CD8-positive, alpha-beta memory T cell (primary cell): ENCODE measurements at places on chromosomes 3 and 15. TPM values are rescaled to one million over a fixed set of nuclear protein-coding genes. Genes with fewer than 3 reads are reported as not detected.

FAH gene
- total RNA-seq, result 63.8 TPM

CHAC1 gene
- total RNA-seq, result 15.1 TPM

CRYGS gene
- 2.7 TPM for total RNA-seq

TF gene
- 0.02 TPM for total RNA-seq

ALDH1L1 gene
- total RNA-seq, result not detected

MAP2K1 gene
- total RNA-seq, result 69.2 TPM

GOLGA8T gene
- not detected for total RNA-seq

NR2E3 gene
- not detected for total RNA-seq

- DNase-seq, result no peak
Observed at GRCh38 chr3:20935791-20936190, 749.8 kb upstream of the SGO1 start.

- DNase-seq, result no peak
Observed at GRCh38 chr3:151107701-151108100, 22.2 kb downstream of the MED12L start.

GRCh38 chr3:179981646-179982045 lies 55.1 kb downstream of the PEX5L start:
- no peak for DNase-seq

- no peak for DNase-seq
Observed at GRCh38 chr3:59754456-59755129, 704.8 kb upstream of the CFAP20DC start.

DNA sequence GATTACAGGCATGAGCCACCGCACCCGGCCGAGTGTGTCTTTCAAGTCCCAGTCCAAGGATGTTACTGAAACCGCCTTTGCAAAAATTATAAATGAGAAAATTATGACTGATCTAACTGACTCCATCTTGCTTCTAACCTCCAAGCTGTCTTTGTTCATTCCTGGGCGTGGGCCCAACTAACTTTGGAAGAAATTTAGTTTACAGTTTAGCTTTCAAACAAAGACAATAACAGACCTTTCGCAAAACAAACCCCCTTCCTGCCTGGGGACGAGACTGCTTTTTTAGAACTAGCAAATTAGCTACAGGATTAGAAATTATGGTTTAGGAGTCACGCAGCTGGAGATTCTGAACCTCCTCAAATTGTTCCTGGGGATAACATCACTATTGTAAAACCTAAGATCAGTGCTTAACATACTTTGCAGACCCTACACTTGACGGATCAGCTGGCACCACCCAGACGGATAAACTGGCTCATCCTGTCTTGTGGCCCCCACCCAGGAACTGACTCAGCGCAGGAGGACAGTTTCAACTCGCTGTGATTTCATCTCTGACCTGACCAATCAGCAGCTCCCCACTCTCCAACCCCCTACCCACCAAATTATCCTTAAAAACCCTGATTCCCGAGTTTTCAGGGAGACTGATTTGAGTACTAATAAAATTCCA lies 23.8 kb downstream of the NANOGP8 start:
- DNase-seq, result no peak

GRCh38 chr3:64354956-64355355 lies 129.7 kb upstream of the PRICKLE2 start:
- no peak for DNase-seq

DNA sequence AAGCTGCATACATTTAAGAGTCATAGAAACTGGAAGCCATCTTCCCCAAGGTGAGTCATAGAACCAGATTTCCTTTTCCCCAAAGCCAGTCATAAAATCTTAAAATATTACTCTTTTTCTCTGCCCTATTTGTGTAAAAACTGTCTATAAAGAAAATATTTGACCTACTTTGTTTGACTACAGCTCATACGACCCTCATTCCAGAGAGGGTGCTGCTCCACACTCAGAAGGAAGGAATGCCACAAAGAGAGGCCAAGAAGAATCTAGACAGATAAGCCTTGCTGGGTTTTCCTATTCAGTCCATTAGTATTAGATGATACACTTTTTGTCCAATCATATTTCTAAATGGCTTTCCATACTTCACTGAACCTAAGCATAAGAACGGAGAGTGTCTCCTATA lies 671.6 kb upstream of the SGO1 start:
- no peak for DNase-seq

GRCh38 chr3:36945333-36945980 lies 603 bp upstream of the TRANK1 start:
- peak; percentile 50 for DNase-seq

DNA sequence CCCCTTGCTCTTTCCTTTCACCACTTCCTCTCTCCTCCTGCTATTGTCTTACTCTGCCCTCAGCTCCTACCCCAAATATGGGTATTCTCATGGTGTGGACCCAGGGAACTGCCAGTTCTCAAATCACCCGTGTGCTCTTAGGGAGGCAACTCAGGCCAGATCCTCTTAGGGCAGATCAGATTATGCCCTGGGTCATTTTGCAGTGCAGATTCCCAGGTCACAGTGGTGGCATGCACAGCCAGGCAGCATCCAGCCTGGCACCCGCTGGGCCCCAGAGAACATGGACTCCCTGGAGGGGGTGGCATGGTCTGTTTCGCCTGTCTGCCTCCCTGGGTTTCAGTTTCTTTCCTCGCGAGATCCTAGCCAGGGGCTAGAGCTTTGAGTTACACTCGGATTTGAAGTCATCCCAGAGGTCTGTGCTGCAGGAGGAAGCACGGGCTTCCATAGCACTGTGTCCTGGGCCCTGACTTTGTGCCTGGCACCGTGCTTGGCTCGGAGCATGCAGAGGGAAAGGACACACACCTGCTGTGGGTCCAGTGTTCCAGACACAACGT lies 96.1 kb downstream of the TOP2B start:
- no peak for DNase-seq

DNA sequence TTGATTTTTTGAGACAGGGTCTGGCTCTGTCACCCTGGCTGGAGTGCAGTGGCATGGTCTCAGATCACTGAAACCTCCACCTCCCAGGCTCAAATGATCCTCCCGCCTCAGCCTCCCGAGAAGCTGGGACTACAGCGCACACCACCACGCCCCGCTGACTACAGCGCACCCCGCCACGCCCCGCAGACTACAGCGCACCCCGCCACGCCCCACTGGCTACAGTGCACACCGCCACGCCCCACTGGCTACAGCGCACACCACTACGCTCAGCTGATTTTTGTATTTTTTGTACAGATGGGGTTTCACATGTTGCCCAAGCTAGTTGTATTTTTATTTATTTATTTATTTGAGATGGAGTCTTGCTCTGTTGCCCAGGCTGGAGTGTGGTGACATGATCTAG lies 35.6 kb downstream of the SLC51A start:
- DNase-seq, result no peak

GRCh38 chr15:52338891-52339290 lies 43.3 kb upstream of the MYO5C start:
- no peak for DNase-seq

GRCh38 chr15:58331560-58331912 lies 100.3 kb upstream of the LIPC start:
- no peak for DNase-seq

GRCh38 chr3:188608401-188608800 lies 454.4 kb downstream of the LPP start:
- DNase-seq, result no peak

DNA sequence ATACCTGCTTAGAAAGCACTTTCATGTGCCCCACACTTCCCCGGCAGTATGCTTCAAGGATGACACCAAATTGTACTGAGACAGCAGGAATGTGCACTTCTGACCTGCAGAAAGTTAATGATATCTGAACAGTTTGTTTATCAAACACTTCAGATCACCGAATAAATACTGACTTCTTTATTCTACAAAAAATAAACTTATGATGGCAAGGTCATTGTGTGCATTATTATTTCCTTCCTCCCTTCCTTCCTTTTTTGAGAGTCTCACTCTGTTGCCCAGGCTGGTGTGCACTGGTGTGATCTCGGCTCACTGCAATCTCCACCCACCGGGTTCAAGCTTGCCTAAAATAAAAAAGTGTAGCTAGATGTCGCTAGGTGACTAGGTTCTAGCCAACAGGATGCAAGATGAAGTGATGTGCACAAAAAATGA lies 80.3 kb downstream of the FAIM start:
- no peak for DNase-seq

DNA sequence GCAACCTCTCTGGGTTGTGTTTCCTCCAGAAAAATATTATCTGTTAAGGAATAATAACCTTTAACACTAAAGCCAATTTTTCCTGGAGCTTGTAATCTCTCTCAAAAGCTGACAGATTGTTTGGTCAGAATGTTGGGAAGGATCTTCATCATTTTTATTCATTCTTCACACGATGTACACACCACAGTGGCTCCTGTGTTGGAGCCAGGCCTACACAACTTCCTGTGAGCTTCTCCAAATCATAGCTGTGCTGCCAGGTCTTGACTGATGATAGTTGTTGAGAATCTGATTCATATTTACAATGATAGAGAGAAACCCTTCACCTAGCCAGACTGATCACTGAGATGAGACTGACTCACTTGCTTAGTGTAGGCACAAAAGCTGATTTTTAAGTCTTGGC lies 151.0 kb upstream of the ROBO2 start:
- DNase-seq, result no peak

GRCh38 chr15:29925227-29926082 lies 103.2 kb upstream of the TJP1 start:
- no peak for DNase-seq

DNA sequence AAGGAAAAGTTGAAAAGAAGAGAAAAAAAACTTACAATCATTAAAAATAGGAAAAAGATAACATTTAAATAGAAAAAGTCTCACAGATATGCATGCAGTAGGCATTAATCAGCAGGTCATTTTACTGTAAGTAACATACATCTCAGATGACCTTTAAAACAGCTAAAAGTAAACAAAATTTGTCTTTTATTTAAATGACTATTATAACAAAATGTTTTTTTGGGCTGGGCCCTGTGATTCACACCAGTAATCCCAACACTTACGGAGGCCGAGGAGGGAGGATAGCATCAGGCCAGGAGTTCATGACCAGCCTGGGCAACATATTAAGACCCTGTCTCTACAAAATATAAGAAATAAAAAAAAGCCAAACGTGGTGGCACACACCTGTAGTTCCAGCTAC lies 14.7 kb downstream of the IQGAP1 start:
- no peak for DNase-seq

DNA sequence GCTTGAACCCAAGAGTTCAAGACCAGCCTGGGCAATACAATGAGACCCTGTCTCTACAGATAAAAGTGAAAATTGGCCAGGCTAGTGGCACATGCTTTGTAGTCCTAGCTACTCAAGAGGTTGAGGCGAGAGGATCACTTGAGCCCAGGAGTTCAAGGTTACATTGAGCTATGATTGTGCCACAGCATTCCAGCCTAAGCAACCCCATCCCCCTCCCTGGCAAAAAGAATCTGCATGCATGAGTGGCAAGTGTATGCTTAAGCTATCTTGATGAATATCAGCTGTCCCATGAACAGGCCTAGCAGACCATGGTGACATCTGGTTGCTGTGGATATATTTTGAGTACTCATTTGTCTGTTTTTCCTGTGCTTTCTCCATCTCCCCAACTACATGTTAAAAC lies 4.7 kb downstream of the ATRIP start:
- DNase-seq, result no peak

- no peak for DNase-seq
Observed at GRCh38 chr3:54376142-54376807, 253.9 kb downstream of the CACNA2D3 start.

- DNase-seq, result no peak
Observed at GRCh38 chr3:6717026-6717943, 143.6 kb upstream of the GRM7 start.

DNA sequence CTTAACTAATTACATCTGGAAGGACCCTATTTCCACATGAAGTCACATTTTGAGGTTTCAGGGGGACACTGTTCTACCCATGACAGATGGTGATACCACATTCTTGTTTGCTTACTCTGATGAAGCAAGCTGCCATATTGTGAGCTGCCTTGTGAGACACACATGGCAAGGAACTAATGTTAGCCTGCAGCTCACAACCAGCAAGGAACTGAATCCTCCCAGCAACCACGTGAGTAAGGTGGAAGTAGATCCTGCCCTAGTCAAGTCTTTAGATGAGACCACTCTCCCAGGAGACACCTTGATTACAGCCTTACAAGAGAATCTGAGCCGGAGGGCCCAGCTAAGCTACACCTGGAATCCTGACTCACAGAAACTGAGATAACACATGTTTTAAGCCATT lies 160.1 kb downstream of the PDE8A start:
- DNase-seq, result no peak

- DNase-seq, result no peak
Observed at GRCh38 chr15:82788496-82788895, 17.4 kb downstream of the FSD2 start.

- no peak for DNase-seq
Observed at GRCh38 chr3:179766416-179767133, 113.7 kb downstream of the USP13 start.

DNA sequence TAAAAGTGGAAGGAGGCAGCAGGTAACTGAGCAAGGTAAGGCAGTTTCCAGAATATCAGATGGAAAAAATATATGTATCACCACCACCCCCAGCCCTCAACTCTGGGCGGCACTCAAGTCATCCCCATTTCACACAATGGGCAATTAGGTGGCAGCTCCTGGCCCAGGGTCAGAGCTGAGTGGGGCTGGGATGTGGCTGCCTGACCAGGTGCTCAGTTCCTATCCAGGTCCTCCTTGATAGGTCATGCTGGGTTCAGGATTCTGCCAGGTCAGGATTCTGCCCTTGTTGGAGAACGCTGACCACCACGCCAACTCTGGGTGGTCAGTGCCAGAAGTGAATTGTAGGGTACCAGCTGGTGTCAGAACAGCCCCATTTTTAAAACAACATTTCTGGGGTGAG lies 29.5 kb downstream of the RAB6B start:
- no peak for DNase-seq

GRCh38 chr15:51818150-51818549 lies 11.3 kb upstream of the TMOD3 start:
- DNase-seq, result no peak

GRCh38 chr3:104514371-104514770 lies 852.3 kb upstream of the ALCAM start:
- no peak for DNase-seq

- DNase-seq, result no peak
Observed at GRCh38 chr15:66089049-66089448, 164.5 kb downstream of the MEGF11 start.

GRCh38 chr15:48400086-48400485 lies 68.9 kb downstream of the DUT start:
- no peak for DNase-seq

- no peak for DNase-seq
Observed at GRCh38 chr3:29773481-29773880, 492.6 kb downstream of the RBMS3 start.
